ENCODE measurements at places on chromosomes 1 and 21.

- no peak for DNase-seq
Measured at GRCh38 chr1:62395291-62395690, 41.6 kb upstream of the USP1 start.

- DNase-seq: no peak
Measured at GRCh38 chr1:29865051-29865450, 628.7 kb downstream of the PTPRU start.

GRCh38 chr1:39729030-39729429 lies 9.7 kb upstream of the PPIE start:
- no peak for DNase-seq

- DNase-seq: no peak
Measured at GRCh38 chr1:208565756-208566440, 321.7 kb upstream of the PLXNA2 start.

DNA sequence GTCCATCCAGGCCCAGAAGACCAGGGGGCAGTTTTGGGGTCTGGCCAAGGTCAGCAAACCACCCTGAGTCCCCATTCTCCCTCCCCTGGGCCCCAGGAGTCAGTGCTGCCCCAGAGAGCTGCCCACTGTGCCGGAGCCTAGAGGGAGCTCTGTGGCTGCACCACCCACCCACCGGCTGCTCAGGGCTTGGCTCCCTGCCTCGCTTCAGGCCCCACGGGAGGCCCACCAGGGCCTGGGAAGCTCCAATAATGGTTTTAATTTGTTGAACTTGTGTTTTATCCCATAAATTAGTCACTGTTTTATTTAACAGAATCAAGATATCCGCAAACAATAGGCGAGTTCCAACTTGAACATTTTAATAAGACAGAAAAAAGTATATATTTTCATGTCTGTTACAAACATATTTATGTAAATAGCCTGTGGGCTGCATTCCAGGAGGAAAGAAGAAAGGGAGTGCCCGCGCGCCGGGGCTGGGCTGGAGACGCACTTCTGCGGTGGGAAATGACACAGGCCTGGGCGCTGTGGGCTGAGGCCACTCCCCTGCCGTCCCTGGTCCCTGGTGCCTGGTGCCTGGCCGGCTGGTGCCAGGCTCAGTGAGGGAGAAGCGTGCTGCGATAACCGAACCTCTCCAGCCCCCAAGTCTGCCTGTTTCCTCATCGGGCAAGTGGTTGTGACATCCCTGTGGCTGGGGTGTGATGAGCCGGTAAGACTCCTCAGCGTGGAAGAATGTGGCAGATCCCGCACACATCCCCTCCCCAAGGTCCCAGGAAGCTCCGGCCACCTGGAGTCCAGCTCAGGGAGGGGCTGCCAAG lies 160.5 kb downstream of the PEX14 start:
- DNase-seq: peak; percentile 71

- DNase-seq: peak; percentile 65
Measured at GRCh38 chr21:25039461-25040380, 567.6 kb downstream of the MRPL39 start.

DNA sequence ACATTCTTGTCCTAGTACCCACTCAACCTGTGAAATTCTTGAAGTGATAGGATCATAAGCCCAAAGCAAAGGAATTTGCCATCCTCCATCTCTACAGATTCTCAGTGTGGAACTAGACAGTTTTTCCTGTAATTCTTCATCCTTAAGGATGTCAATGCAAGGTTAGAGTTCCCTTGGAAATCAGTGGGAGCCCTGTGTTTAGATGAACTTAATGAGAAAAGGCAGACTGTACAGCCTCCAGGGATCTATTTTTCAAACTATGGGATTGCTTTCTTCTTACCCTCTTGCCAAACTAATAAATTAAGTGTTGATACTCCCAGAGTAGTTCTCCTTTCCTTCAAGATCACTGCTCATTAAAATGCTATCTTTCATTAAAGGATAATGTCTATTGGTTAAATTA lies 78.1 kb upstream of the OLFM3 start:
- no peak for DNase-seq

DNA sequence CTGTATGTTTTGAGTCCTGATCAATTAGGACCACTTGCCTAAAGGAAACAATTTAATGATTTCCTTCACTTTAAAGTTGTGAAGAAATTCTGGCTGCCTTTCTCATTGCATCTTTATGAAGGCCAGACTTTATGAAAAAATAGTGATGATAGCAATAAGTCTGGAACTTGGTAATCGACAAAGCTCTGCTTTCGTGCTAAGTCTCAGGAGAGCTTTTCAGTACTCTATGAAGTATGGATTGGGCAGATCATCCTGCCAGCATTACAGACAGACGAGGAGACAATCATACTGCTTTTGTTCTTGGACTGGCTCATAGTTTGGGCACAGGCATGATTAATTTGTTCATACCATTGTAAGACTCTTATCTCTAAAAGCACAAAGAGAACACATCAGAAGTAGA lies 45.5 kb upstream of the KCNJ15 start:
- no peak for DNase-seq

GRCh38 chr1:174013864-174014418 lies 8.2 kb downstream of the RC3H1 start:
- no peak for DNase-seq

DNA sequence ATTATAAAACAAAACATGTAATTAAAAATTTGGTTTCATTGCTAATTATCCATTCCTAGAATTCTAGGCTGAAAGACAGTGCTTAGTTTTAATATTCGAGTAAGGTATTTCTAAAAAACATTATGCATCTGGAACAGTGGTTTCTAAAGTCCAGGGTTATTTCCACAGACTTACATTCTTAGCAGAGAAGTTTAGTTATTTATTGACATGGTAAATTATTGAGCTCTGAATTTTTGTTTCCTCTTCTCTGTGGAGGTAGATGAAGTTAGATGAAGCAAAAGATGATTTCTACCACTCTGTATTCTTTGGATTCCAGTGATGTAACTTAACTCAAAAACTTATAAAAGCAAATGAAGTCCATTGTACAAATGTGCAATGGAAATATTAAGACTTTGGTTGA lies 709.4 kb downstream of the MRPL39 start:
- DNase-seq: no peak

- no peak for DNase-seq
Measured at GRCh38 chr1:117618450-117619122, 12.7 kb downstream of the TENT5C start.

DNA sequence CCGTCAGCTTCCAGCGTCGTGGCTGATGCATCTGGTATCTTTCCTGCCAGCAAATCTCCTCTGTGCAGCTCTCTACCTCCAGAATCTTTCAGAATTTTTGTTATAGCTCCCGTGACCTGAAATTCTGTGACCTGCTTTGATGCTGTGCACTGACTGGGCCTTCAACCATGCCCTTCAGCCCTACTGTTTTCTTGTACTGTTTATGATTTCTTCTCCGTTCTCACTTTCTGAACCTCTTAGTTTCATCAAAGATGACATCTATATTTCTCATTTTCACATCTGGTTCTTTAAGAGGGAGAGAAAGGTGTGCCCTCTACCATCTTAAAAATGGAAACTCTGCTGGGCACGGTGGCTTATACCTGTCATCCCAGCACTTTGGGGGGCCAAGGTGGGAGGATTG lies 5.7 kb downstream of the PRDM15 start:
- DNase-seq: no peak

- DNase-seq: no peak
Measured at GRCh38 chr1:59071289-59071688, 225.6 kb upstream of the FGGY start.

- no peak for DNase-seq
Measured at GRCh38 chr1:211381481-211382181, 55.0 kb downstream of the TRAF5 start.

- DNase-seq: no peak
Measured at GRCh38 chr1:23556635-23557470, 2.4 kb downstream of the ID3 start.

DNA sequence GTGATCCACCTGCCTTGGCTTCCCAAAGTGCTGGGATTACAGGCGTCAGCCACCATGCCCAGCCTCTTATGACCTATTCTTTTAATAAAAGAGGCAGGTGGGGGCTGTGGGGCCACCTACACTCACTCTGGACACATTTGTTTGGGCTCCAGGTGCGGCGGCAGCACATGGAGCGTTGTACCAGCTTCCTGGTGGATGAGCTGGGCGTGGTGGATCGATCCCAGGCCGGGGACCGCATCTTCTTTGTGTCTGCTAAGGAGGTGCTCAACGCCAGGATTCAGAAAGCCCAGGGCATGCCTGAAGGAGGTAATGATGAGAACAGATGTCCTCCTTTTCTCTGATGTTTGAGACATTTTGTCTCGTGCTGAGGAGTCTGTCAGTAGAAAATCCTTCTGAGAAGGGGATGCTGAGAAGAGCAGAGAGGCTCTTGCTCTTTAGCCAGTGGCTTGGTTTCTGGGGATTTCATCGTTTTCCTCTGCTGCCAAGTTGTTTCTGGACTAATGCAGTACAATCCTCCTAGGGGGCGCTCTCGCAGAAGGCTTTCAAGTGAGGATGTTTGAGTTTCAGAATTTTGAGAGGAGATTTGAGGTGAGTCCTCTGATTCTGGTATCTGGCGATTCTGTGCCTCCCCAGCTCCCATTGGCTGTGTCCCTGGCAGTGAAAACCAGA lies 17.9 kb upstream of the MIIP start:
- peak; percentile 22 for DNase-seq

DNA sequence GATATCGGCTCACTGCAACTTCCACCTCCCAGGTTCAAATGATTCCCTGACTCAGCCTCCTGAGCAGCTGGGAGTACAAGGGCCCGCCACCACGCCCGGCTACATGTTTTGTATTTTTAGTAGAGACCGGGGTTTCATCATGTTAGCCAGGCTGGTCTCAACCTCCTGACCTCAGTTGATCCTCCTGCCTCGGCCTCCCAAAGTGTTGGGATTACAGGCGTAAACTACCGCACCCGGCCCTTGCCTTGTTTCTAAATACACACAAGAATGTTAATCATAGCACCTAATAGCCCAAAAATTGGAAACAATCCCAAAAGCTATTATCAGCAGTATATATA lies 1.2 kb upstream of the MSTO1 start:
- DNase-seq: no peak

- DNase-seq: no peak
Measured at GRCh38 chr1:228060458-228061190, 21.9 kb upstream of the ARF1 start.

- DNase-seq: no peak
Measured at GRCh38 chr1:18949686-18950400, 6.6 kb downstream of the IFFO2 start.

- peak; percentile 38 for DNase-seq
Measured at GRCh38 chr1:10626131-10626731, 151.5 kb downstream of the PEX14 start.

GRCh38 chr1:92210701-92211100 lies 7.0 kb upstream of the C1orf146 start:
- no peak for DNase-seq

DNA sequence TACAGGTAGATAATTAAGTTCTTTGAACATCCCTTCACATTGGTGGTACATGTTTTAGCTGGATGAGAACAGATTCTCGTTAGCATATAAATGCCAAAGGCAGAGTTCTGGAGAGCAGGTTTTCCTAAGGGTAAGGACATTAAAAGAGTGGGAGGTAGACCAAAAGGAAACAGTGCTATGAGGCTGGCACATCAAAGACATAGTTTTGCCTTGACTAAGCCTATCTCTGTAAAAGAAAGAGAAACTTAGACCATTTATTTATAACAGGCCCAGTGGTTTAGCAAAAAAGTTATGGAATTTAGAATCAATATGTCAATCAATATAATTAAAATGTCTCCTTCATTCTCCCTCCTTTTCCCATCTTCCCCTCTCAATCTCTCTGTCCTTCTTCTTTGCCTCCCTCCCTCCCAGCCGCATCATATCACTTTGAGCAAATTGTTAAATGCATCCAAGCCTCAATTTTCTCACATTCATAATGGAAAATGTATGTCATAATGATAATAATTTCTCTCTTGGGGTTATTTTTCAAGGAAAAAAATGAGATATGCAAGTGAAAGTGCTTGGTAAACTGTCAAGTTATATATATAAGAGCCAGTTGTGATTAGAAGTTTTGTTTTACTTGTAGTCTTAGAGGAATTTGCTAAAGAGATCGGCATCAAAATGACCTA lies 209.9 kb upstream of the SGIP1 start:
- no peak for DNase-seq

DNA sequence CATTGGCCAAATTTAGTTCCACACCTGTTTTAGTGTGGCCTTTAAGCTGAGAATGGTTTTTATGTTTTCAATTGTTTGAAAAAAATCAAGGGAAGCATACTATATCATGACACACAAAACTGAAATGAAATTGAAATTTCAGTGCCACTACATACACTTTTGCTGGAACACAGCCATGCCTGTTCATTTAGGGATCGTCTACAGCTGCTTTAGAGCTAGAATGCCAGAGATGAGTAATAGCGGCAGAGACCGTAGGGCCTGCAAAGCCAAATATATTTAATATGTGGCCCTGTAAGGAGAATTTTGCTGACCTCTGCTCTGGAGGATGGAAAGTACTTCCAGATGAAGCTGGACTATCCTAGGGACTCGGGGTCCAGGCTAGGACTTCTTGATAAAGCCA lies 62.5 kb upstream of the LYST start:
- peak; percentile 65 for DNase-seq

DNA sequence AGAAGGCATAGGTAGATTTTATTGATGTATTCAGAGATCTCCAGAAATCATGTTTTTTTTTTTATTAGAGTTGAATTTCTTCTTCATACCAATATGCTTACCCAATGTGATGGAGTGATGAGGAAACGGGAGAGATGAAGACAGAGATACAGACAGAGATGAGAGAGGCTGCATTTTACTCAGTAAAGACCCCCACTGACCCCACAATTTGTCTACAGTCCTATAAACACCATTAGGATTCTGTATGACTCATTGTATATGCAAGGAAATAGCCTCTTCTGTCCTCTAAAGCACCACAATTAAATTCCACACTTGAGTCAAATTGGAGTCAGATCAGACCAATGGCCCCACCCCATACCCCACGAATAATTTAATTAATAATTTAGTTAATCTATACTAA lies 44.0 kb downstream of the RUNX1 start:
- DNase-seq: no peak

DNA sequence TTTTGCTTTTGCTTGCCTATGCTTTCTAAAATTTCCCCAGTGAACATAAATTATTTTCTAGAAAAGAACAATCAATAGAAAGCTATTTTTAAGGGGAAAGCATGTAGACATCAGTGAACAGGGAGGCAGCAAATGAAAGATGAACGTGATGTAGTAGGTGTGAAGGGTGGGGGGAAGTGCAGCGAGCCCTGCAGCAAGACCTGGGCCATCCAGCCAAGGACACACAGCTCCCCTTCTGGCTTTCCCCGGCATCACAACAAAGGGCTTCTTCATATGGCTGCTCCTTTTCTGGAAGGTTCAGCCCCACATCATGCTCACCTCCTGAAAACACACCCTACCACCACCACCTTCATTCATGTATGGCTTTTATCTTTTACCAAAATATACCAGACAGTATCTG lies 109.2 kb upstream of the ETS2 start:
- DNase-seq: no peak

DNA sequence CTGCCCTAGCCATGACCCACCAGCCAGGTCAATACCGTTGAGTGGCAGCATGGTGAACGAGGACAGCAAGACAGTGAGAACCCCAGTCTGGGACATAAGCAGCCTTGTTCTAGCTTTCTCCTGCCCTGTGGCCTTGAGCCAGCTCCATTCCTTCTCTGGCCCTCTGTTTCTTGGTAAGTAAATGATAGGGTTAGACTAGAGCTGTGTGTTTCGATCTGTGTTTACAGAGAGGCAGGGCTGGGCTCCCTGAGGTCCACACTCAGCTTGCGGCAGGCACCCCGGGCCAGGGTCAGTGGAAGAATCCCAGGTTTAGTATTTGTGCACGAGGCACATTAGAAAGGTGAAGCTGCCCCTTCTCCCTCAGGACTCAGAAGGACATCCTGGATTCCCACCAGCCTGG lies 27.3 kb downstream of the FOXO6 start:
- DNase-seq: no peak

- DNase-seq: no peak
Measured at GRCh38 chr1:241074507-241074906, 282.5 kb downstream of the RGS7 start.

Data from NCI-H1694 (cell line).